Fibroblast of skin of right biceps (primary cell): ENCODE measurements at places on chromosomes 12 and 14.

- no peak for DNase-seq
Measured at GRCh38 chr12:105547786-105548185, 217.3 kb downstream of the C12orf75 start.

- DNase-seq = peak; percentile 95
Measured at GRCh38 chr12:80045594-80045993, 53.7 kb upstream of the OTOGL start.

- DNase-seq = no peak
Measured at GRCh38 chr12:69843608-69844007, 18.6 kb downstream of the MYRFL start.

- DNase-seq = peak; percentile 53
Measured at GRCh38 chr14:84520711-84521338, 1009.1 kb upstream of the FLRT2 start.

DNA sequence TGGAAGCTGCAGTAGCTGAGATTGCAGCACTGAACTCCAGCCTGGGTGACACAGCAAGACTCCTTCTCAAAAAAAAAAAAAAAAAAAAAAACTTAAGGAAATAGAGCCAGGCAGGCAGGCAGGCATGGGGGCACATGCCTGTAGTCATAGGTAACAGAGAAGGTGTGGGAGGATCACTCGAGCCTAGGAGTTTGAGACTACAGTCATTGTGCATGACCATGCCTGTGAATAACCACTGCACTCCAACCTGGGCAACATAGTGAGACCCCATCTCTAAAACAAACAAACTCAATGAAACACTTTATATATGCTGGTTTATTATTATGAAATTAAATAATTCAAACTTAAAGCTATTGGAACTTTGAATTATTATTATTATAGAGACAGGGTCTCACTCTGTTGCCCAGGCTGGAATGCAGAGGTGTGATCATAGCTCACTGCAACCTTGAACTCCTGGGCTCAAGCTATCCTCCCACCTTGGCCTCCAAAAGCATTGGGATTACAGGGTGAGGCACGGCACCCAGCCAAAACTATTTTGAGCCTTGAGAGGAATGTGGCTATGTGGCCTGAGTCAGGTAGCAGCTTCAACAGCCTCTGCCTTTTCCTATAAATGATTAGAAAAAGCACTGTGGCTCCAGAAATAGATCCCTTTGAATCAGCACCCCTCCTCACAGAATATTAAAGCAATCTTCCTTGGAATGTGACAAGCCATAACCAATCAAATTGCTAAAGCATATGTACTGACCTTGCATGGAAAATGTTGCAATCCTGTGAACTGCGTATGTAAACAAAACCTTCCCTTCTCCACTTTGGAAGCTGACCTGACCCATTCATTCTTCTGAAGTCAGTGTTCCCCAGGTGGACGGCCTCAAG, 34.7 kb upstream of the YY1 start:
- peak; percentile 31 for DNase-seq

DNA sequence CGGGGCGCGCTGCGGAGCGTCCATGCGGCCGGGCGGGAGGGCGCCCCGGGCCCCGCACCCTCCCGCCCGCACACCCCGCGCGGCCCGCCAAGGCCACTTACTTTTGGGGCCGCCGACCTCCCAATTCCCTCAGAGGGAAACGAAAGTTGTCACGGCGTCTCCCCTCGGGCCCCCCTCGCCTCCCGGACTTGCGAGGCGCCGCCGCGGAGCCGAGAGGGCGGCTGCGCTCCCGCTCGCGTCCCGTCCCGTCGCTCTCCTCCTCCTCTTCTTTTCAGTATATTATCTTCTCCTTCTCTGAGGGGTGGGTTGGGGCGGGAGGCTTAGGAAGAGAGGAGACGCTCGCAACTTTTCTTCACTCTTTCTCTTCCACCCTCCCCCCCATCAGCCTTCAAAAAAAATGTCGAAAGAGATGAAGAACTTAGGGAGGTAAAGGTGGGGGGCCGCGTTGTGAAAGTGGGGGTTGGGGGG, 613 bp downstream of the DUSP16 start:
- DNase-seq = peak; percentile 39

GRCh38 chr12:4268329-4269181, 5.0 kb upstream of the CCND2 start:
- DNase-seq = no peak

- peak; percentile 25 for DNase-seq
Measured at GRCh38 chr14:90522571-90523191, 125.9 kb downstream of the CALM1 start.

DNA sequence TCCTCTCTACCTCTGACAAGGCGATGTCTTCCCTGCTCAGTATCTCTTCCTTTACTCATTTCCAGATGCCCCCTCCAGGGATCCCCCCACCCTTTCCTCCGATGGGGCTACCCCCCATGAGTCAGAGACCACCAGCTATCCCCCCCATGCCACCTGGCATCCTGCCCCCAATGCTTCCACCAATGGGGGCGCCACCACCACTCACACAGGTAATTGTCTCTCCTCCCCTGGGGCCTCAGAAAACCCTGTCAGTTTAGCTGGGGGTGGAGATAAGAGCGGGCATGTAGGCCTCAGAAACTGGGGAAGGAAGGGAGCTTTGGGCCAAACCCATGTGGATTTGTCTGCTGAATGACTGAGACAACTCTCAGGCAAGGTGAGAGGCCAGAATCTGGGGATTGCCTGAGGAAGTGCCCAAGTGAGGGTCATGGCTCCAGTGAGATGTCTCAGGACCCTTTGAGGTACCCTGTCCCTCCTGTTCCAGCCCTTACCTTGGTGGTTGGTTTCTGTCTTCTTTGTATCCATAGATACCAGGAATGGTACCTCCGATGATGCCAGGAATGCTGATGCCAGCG, 8.1 kb downstream of the PRPF40B start:
- DNase-seq = no peak

GRCh38 chr12:13536219-13536910, 339.8 kb downstream of the EMP1 start:
- no peak for DNase-seq

- no peak for DNase-seq
Measured at GRCh38 chr12:97530245-97530644, 67.6 kb downstream of the RMST start.

GRCh38 chr12:20492251-20492760, 124.0 kb downstream of the PDE3A start:
- DNase-seq = peak; percentile 89
